ENCODE measurements at places on chromosomes 3 and 15.

DNA sequence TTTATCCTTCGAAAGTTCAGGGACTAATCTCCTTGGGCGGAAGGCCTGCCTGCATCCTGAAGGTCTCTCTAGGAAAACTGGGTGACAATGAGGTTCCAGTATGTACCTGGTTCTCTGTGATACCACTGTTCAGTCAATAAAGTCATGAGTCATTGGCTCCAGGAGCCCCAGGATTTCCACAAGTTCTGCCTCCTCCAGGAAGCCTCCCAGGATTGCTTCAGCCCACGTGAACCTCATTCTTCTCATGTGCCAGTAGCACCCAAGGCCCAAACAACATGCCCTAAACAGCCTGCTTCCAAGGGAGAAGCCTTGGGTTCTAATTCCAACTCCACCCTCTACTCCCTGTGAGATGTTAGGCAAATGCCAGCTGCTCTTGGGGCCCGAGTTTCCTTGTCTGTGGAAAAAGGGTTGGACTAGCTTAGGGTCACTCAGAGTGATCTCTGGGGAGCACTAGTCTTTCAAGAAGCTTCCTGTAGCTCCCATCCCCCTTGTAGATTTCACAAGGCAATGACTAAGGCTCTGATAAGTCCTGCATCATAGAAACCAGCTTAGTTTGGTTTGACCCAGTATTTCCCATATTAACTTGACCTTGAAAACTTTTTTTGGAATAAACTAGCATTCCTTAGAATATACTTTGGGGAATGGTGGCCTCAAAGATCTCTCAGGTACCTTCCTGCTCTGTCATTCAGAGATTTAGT, 118.3 kb upstream of the ATP2B2 start:
- DNase-seq = no peak

DNA sequence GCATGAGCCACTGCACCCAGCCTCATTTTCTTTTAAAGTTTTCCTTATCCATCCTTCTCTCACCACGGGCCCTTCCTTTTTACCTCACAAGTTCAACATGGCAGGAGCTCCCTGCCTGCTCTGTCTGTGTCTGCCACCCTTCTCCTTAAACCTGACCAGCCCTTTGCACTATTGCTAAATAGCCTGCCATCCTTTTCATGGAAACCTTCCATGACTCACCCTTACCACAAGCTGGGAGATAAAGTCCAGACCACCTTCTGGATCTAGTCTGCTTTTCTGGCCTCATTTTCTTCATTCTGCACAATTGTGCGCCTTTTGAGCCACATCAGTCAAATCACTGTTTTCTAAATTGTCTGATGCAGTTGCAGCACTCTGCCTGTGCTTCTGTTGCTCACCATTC, 8.9 kb downstream of the PARP14 start:
- DNase-seq = no peak

- no peak for DNase-seq
Observed at GRCh38 chr3:105615814-105616213, 249.1 kb downstream of the ALCAM start.

DNA sequence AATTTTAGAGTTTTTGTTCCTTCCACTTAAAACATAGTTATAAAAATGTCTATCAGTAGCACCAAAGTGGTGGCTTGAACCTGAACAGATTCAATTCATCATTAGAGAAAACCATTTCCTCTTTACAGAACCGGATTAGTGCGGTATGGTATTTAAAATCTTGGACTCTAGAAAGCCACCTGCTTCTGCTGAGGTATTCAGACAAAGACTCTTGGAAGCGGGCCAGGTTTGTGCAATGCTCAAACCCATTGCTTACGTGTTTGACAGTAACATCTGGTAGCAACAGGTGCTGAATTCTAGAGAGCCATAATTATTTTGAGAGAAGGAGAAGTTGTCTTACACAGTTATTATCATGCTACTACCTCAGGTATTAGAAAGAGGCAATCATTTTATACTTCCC, 290.5 kb downstream of the NAALADL2 start:
- DNase-seq = no peak

GRCh38 chr15:32218666-32219065, 184.4 kb downstream of the GOLGA8K start:
- DNase-seq = no peak

GRCh38 chr15:60397772-60398445, at the start of gene ANXA2:
ANXA2 (minus strand) TSS chr15:60397986; CDS start chr15:60386075, 11,911 bp downstream.
- peak; percentile 79 for DNase-seq

GRCh38 chr3:152595975-152596821, 238.7 kb upstream of the P2RY1 start:
- no peak for DNase-seq

DNA sequence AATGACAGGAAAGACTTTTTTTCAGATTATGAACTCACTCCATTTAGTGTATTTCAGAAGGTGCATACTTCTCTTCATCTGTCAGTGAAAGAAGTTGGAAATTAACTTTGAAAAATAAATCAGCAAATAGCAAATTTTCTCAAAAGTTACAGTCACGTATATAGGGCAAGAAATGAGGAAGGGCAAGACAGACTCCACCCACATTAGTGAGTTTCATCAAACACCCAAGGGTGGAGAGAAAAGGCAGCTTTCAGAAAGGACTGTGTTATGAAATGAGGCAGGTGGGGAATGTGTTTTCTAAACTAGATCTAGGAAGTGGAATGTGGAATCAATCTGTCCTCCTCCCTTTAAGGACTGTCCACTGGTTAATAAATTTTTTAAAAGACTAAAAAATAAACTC, 2.9 kb downstream of the SLC22A13 start:
- DNase-seq = no peak

DNA sequence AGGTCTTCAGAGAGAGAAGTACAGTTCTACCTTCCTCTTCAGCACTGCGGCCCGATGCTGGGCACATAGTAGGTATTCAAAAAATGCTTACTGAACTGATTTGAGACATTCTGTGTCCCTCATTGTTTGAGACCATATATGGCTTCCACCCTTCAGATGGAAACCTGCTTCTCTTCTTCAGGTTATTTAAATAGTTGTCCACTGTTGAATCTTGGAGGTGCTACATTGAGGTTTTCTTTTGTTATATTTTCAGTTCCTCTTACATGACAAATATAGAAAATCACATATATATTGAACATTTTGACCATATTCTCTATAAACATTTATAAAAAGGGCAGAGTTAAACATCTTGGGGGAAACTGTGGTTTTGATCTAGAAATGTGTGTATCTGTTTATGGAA, 200.2 kb upstream of the LRRC3B start:
- no peak for DNase-seq

GRCh38 chr3:87425056-87425455, 148.7 kb upstream of the POU1F1 start:
- no peak for DNase-seq

DNA sequence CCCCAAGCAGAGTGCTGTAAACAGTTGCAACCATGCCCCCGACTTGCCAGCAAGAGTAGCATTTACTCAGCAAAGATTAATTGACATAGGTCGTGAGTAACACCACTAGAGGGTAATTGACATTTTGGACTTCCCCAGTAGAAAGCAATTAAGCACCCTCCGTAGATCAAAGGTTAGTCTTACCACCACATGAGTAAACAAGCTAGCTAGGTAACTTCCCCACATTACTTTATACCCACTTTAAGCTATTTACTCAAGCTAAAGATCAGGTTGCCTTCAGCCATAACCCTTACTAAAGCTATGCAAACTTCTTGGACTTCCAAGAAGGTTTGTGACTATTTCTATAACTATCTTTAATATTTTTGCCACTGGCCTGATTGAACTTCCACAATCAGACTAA, 1072.7 kb downstream of the OTOL1 start:
- DNase-seq = no peak

DNA sequence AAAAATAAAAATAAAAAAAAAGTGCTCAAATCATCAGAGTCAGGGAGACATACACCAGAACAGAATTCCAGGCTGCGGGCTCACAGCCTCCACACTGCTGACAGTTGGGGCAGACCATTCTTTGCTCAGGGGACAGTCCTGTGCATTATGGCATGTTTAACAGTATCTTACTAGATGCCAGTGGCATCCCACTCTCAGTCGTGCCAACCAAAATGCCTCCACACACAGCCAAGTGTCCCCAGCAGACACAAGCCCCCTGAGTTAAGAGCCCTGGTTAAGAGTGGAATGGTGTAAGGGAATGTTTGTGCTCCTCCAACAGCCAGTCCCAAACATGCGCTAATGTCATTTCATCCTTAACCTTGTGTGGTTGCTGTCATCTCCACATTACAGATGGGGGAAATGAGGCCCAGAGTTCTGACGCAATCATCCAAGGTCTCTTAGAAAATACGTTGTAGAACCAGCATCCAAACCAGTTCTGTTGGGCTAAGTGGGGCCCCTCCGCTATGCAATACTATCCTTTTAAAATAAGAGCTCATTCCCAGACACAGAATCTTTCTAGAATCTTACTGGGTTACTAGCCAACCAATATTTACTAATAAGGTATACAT, 26.0 kb downstream of the CFAP92 start:
- no peak for DNase-seq

DNA sequence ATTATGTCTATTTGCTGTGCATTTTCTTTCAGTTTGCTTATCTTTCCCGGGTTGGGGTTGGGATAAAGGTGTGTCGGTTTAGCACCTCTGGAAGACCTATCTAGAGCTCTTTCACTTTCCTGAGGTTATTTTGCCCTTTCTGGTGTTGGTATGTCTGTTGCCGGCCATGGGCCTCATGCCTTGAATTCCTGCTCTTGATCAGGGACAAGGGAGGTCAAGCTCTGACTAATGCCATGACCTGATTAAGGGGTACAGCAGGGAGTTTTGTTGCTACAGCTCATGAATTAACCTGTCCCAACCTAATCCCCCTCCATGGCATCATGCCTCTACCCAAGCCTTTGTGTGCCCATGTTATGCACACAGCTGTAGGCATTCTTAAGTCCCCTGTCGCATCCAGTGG, 70.5 kb upstream of the GOLGA6B start:
- DNase-seq = no peak

- no peak for DNase-seq
Observed at GRCh38 chr3:123290962-123291361, 89.2 kb downstream of the SEC22A start.

GRCh38 chr3:14256561-14257342, 78.1 kb downstream of the LSM3 start:
- no peak for DNase-seq

DNA sequence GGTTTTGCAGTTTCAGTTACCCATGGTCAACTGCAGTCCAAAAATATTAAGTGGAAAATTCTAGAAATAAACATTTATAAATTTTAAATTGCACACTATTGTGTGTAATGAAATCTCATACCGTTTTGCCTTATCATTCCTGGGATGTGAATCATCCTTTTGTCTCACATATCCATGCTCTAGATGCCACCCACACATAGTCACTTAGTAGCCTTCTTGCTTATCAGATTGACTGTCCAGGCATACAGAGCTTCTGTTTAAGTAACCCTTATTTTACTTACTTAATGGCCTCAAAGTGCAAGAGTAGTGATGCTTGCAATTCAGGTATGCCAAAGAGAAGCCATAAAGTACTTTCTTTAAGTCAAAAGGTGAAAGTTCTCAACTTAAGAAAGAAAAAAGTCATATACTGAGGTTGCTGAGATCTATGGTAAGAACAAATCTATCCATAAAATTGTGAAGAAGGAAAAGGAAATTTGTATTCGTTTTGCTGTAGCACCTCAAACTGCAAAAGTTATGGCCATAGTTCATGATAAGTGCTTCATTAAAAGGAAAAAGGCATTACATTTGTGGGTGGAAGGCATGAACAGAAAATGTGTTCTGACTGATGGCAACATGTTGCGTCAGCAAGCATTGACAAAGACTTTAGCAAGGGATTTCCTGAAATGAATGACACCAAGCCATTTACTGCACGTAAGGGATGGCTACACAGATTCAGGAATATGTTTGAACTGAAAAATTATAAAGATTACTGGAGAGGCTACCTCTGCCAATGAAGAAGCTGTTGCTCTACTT, 43.8 kb downstream of the SPATA16 start:
- DNase-seq = no peak
